ENCODE measurements at places on chromosomes 16 and 17.

GRCh38 chr17:4833178-4833940 lies at the start of gene MINK1:
Gene MINK1 (plus strand): TSS chr17:4833340. CDS start chr17:4833584, 244 bp downstream.
- DNase-seq, result peak; percentile 92

- no peak for DNase-seq
Measured at GRCh38 chr17:59711936-59712335, 4.5 kb downstream of the VMP1 start.

- no peak for DNase-seq
Measured at GRCh38 chr16:585351-585750, 4.5 kb upstream of the RAB40C start.

- no peak for DNase-seq
Measured at GRCh38 chr17:6638046-6638908, 2.2 kb downstream of the KIAA0753 start.

- no peak for DNase-seq
Measured at GRCh38 chr16:17448640-17449638, 21.8 kb downstream of the XYLT1 start.

DNA sequence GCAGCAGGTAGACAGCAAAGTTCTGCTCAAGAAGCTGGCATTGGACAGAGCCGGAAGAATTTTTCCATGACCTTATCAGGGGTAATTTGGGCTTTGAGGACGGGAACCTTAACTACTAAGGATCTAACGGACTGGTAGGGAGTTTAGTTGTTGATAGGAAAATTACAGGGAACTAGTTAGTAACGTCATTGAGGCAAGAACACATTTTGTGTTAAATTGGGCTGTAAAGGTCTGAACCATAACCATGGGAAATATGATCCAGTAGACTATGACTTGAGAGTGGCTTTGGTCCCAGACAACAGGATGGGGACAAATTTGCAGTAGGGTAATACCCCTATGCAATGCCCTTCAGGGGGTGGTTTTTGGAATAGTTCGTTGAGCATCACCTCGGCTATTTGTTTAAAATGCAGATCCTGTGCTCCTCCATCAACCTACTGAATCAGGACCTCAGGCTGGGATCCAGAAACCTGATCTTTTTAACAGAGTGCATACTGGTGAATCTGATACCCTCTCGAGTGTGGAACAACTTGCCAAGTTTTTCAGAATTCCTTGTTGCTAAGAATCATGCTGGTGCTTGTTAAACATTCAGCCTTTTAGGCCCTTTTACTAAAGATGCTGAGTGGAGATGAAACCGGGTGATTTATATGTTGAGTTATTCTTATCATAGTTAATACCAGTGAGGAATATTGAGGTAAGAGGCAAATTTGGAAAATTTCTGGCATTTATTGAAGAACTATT lies 255.1 kb downstream of the MAP2K6 start:
- no peak for DNase-seq

DNA sequence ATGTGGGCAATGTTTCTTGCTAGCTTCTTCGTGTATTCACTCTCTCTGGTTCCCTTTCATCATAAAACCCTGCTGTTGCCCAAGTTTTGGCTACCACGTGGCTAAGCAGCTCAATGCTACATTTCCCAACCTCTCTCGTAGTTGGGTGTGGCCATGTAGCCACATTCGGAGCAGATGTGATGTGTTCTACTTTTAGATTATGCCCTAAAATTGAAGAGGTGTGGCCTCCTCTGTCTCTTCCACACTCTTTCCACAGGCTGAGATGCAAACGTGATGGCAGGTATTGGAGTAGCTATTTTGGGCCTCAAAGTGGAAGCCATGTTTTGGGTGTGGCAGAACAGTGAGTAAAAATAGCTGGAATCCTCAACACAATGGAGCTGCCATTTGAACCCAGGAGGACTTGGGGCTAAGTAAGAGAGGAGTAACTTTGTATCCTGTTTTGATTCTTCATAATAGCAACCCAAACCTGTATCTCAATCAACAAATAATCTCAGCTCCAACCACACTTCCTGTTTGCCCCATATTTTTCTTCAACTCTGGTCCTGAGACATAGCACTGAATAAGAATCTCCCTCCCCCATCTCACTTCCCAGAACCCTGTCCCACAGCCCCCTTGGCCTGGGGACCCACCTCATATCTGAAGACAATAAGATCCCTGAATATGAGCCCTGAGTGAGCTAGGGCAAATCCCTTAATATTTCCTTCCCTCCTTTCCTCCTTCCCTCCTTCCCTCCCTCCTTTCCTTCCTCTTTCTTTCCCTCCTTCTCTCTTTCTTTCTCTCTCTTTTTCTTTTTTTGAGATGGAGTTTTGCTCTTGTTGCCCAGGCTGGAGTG lies 4.0 kb downstream of the NUPR1 start:
- no peak for DNase-seq

DNA sequence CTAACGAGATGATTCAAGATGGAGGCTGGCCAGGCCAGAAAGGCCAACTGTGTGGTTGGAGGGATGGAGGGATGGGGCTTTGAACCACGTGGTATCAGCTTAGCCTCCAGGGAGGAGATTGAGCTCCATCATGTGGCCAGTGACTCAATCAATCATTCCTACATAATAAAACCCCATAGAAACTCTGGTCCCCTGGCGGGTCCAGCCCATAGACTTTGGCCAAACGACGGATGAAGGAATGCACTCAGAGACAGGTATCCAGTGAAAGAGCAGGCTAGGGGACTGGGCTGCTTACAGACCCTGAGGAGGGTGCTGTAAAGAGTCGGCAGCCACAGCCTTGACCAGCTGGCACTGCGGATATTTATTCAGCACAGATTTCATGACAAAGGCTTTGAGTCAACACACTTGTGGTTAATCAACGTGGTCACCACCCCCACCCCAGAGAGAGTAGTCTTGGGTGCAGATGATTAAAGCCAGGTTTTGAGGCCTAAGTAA lies 308.7 kb upstream of the TNRC6C start:
- DNase-seq, result no peak

DNA sequence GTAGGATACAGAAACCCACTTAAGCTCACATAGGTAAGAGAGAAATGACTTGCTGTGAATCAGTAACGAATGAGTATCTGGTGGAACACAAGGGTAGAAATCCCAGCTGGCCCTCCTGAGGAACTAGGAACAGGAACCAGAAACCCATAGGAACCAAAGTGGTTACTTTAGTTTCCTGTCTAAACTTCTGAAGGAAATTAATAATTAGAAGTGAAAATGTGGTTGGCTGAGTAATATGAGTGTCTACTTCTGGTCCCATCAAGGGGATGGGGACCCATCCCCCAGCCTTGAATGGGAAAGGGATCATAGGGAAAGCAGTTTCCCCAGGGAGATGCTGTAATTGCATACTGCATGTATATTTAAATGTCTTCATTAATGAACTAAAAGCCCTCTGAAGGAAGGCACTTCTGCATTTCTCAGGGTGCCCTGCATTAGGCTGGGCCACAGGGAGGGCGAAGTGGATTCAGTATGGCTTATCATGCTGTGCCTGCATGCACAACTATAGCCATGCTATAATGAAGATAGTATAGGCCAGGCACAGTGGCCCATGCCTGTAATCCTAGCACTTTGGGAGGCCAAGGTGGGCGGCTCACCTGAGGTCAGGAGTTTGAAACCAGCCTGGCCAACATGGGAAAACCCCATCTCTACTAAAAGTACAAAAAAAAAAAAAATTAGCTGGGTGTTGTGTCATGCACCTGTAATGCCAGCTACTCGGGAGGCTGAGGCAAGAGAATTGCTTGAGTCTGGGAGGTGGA lies 45.6 kb downstream of the CYB5B start:
- DNase-seq, result no peak
